ENCODE measurements at places on chromosomes 2 and 18.

- DNase-seq: no peak
Observed at GRCh38 chr2:20249170-20249569, 24.2 kb upstream of the SDC1 start.

GRCh38 chr2:189726271-189726670, 36.3 kb downstream of the OSGEPL1 start:
- DNase-seq: no peak

DNA sequence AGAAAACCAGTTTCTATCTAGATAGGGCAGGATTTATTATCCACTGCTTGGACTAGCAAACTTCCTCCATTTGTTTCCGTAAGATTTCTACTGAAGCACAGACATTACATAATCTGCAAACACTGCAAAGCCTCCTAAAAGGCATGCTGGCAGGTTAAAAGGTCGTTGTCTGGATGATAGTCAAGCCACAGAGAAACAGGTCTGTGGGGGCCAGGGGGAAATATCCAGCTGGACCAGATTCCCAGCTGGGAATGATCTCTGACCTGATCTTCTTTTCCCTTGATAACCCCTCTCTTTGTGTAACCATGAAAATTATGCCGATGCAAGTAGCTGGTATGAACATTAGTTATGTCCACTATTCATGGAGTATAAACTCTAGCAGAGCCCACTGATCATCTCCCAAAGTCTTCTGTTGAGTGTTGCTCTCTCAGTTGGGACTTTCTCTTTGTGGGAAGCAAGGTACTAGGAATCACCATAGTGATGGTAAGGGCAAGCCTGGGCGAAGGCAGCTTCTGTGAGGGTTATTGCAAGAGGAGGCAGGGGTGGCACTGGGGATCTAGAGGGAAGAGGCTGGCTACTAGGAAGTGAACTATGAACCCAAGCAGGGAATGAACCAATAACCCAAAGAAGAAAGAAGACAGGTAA, 61.3 kb downstream of the GDF7 start:
- DNase-seq: no peak

GRCh38 chr2:39942950-39943349, 163.9 kb upstream of the THUMPD2 start:
- no peak for DNase-seq

- DNase-seq: no peak
Observed at GRCh38 chr2:167749016-167749415, 498.4 kb downstream of the STK39 start.

All from HFF-Myc (cell line).